Hematopoietic multipotent progenitor cell (in vitro differentiated cells): ENCODE measurements at places on chromosomes 3 and 15.
A peak's percentile ranks its signal among the peaks of the same experiment; 100 is the strongest.

DNA sequence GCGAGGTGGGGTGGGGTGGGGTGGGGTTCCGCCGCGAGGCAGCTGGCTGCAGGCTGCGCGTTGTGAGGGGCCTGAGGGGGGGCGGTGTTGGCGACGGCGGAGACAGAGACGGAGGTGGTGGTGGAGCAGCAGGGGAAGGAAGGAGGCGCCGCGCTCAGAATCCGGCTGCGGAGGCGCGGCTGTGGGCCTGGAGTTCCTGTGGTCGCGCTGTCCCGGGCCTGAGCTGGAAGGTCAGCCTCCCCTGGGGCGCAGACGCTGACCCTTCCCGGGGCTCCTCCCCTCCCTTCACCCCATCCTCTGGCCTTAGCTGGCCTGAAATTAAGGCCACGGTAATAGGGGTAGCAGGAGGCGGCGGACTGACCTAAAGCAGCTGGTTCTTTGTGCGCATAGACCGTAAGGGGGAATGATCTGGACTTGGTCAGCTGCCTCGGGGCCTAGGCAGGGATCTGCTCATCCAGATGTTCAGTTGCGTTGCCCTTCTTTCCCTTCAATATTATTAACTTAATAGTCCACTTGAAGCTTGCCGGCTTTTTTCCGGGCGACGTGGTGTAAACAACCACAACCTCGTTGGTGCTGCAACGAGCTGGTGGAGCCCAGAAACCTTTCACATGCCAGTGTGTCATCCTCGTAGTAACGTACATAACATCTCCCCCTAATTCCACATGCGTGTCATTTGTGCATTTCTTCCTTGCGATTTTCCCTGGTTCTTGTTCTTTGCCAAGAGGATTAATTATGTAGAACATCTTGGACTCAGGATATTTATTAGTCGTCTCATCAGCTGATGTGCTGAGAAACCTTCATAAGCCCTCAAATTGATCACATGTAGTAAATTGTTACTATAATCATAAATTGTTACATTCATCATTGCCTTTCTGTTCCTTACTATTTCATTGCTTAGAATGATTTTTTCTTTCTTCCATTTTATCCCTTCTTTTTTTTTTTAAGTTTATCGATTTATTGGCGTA, 626 bp downstream of the SEC62 start:
- DNase-seq: peak; percentile 38

DNA sequence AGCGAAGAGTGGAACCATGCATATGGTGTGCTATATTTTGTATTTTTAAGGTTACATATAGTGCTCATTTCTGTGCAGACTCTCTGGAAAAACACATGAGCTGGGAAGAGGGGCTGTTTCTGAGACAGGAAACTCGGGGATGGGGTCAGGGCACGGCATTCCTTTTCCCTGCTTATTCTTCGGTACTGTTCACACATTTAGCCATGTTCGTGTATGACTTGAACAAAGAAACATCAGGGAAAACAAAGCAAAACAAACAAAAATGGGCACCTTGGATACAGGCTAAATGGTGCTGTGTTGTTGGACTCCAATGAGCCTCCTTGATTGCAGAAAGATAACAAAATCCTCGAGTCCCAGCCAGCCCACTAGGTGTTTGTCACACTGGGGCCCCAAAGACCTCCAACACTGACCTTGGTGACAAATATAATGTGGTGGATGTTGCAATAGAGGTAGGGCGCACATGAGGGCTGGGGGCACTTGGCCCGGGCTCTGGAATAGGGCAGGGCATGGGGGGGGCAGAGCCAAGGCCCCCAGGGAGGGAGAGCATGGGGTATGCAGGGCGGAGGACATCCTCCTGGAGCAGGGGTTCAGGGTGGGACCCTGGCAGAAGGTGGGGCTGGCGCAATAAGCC, 19.3 kb downstream of the DNASE1L3 start:
- DNase-seq: no peak

DNA sequence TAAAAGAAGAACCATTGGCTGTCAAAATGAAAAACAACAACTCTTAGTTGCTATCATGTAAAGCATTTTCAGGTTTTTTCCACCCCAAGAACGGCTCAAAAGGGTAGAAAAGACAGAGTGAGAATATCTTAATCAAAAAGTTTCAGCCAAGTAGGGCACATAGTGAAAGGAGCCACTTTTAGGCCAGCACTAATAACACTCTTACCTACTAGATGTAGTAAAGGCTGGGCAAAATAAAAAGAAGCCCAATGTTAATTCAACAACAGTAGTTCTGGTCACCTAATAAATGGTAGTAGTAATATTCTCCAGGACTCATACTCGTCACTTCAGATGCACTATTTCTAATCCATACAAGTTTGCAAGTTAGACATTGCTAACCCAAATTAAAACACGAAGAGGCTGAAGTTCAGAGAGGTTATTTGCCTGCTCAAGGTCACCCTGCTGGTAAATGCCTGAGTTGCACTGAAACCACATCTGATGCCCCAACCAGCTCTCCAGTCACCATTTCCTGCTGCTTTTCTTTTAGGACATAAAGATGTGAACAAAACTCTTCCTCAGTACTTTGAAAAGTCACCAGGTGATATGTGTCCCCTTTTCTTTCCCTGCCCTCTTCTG, 7.5 kb downstream of the GOLIM4 start:
- peak; percentile 26 for DNase-seq

- DNase-seq: no peak
Measured at GRCh38 chr15:31970007-31970406, 60.3 kb upstream of the CHRNA7 start.

GRCh38 chr3:159448902-159449301, 539.7 kb upstream of the IL12A start:
- no peak for DNase-seq

GRCh38 chr3:163622384-163622783, 1455.9 kb downstream of the SI start:
- no peak for DNase-seq

- no peak for DNase-seq
Measured at GRCh38 chr15:31130576-31131237, 29.2 kb upstream of the TRPM1 start.

- no peak for DNase-seq
Measured at GRCh38 chr15:30929982-30930381, 26.3 kb downstream of the FAN1 start.

- no peak for DNase-seq
Measured at GRCh38 chr3:23389089-23389488, 186.0 kb downstream of the UBE2E2 start.

GRCh38 chr3:114770874-114771273, 376.2 kb downstream of the ZBTB20 start:
- DNase-seq: no peak

GRCh38 chr15:80679167-80679803, 15.8 kb upstream of the ABHD17C start:
- no peak for DNase-seq

DNA sequence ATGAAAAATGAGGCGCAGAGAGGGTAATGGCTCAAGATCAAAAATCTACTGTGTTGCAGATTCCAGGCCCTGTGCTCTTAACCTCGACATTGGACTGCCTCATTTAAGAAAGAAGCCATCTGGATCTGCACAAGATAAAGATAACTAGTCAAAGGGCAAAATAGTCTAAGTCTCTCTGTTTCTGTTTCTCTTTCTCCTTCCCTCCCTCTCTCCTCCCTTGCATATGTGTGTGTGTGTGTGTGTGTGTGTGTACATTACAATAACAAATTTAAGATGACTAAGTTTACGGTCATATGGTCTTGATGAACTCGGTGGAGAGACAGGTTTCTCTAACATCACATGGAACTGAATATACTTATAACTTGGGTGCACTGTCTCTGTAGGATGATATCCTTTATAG, 69.2 kb downstream of the MEIS2 start:
- DNase-seq: no peak

DNA sequence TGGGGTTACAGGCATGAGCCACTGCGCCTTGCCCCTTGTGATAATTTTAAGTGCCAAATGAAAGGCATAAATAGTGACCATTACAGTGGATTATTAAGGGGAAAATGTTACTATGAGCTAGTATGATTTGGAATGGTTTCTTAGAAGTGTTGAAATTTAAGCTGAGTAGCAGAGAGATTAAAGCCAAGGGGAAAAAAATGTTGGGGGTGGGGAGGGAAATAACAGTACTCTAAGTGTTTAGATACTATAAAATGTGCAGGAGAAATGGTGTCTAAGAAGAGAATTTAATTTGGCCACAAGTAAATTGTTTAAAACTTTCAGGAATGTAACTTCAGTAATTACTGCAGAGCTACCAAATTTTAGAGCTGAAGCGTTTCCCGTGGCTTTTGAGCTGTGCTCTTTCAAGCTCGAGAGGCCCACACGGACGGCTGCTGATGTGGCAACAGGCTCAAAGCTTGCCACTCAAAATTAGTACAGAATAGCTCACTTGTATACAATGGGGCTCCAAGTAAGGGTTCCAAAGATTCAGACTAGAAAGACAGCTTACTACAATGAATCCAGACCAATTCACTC, 23.9 kb upstream of the SLC12A8 start:
- no peak for DNase-seq

- DNase-seq: no peak
Measured at GRCh38 chr15:62846131-62846804, 196.3 kb upstream of the TPM1 start.

DNA sequence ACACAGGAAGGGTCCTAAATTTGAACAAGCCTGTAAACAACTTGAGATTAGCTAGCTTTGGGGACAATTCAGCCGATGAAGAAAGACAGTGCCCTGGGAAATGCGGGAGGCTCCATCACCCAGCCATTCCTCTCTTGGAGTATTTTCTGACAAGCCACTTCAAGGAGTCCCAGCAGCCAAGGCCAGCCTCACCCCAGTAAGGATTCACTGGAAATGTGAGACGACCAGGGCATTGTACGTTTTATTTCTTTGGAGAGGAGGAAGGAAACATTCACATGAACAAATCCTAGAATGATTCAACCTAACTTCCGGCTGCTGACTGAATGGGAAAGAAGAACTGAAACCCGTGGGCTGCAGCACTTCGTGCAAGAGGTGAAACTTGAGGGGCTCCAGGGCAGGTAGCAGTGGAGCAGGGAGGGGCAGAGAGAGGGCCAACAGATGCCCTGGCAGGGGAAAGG, 116.4 kb upstream of the ARHGEF3 start:
- no peak for DNase-seq
